ENCODE measurements at places on chromosomes 3 and 15.

DNA sequence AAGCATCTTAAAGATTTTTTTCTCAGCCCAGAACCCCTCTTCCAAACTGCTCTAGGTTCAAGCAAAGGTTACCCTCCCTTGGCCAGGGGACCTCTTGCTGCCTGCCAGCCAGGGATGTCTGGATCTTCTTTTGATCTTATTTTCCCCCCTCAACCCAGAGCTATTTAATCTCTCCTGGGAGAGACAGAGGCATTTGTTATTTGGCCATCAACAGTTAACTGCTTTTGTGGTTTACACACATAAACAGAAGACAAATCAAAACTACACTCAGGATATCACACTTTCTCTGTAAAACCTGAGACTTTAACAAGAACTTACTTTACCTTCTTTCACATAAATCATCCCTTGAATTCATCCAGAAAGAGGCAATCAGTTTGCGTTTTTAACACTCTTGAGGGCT lies 272.5 kb downstream of the THSD4 start:
- DNase-seq = no peak

DNA sequence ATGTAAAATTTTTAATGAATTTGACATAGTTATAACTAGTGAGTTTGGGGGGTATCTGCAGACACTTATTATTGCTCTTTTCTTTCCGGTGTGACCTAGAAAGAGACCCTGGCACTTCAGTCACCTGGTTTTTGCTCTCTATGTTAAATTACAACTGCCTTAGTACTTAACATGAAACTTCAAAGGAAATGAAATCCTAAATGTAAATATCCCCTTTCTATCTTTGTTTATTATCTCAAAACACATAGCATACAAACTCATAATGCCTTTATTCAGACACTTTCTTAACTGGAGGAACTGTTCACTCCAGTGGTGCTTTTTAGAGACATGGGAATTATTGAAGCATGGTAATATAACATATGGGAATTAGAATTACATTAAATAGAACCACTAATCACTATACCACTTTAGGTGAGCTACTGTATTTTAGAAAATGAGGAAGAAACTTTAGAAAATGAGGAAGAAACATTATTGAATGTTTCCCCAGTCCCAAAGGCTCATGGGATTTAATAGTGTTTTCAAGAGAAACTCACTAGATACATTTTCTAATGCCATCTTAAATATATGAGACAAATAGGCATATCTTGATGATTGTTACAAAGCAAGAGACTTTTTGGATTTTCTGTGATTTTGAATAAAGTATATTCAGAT lies 119.5 kb upstream of the MLF1 start:
- no peak for DNase-seq

DNA sequence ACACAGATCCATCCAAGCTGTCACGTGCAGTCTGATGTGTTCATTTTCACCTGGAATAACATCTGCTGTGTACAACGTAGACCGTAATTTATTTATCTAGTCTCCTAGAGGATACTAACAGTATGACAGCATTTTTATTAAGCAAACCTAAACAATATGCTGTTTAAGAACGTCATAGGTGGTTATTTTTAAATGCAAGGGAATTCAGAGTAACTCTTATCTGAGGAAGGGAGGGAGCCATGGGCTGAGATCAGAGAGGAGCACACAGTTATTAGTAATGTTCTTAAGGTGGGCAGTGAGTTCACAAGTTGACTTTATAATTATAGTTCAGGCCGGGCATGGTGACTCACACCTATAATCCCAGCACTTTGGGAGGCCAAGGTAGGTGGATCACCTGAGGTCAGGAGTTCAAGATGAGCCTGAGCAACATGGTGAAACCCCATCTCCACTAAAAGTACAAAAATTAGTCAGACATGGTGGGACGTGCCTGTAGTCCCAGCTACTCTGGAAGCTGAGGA lies 193.6 kb downstream of the UACA start:
- no peak for DNase-seq

DNA sequence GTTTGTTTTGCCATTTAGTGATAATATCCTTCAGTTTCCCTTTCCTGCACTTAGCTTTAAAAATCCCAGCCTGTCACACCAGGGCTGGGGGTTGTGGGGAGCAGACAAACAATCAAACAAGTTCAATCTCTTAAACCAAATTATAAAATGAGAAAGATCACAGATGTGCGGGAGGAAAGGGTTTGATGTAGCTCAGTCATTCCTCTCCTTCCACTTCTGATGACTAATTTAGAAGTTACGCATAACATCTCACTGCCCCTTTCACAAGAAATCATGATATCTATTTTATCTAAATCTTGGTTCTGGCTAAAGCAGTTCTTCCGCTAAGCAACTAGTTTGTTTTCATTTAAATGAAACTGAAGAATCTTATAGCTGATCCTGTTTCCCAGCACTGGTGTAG lies 34.1 kb upstream of the ATG7 start:
- DNase-seq = no peak

DNA sequence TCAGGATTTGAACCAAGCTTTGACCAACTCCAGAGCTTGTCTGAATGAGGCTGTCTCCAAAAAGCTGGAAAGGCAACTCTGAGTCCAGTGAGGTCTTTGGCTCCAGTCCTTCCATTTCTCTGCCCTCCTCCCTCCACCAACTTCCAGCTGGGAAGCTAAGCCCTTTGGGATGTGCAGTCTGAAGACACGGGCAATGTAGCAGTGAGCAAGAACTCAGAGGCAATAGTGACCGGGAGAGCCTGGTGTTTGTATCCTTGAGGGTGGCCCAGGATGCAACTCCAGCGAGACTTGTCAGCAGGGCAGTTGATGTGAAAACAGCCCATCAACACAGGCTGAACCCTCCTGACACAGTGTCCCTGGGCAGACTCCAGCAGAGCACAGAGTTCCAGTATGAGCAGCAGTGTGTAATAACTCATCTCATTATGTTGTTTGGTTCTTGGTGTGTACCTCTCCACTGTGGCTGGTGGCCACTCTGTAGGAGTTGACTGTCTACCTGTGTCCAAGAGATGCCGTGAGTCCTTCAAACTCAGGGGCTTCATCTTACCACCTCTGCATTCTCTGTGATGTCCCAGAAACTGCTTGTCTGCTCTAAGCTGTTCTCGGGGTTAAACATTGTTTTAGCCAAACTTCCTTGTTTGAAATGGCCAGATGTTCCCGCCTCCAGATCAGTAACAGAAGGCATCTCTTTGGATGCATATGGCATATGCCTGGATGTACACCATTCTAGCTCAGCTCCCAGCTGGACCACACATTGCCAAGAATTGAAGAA lies 6.6 kb downstream of the CDCP1 start:
- no peak for DNase-seq
